Frontal cortex (tissue), 4 donors: ENCODE measurements at places on chromosomes 13 and 19.

DNA sequence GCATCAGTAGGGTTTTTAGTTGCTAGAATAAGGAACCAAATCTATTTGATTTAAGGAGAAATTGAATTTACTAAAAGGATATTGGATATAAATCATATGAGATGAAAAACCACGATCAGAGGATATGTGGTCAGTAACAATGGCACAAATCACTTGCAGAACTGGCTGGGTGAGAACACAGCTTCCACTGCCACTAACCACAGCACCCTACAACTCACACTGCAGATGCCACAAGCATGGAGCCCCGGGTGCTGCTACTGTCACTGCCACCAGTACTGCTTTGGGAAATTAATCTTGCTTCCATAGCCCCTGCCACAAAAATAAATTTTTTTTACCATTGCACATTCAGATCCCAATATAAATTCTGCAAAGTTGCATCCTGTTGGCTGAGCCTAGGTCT lies 40.6 kb upstream of the KLF12 start:
- no peak for DNase-seq

GRCh38 chr19:58315580-58315979 lies 10.4 kb downstream of the ERVK3-1 start:
- no peak for DNase-seq

DNA sequence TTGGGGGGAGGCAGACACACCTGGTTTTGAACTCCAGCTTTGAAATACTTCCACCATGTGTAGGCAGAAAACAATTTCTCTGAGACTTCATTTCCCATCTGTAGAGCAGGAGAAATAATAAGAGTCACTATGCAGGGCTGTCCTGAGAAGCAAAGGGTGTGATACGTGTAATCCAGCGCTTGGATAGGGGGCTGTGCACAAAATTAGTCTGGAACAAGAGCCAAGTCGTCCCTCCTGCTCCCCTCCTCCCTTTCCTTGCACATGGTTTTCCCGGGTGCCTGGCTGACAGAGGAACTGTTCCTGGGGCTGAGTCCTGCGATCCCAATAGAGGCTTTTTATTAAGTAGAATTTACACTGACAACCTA lies 29.6 kb upstream of the UBE2L5 start:
- DNase-seq: no peak

DNA sequence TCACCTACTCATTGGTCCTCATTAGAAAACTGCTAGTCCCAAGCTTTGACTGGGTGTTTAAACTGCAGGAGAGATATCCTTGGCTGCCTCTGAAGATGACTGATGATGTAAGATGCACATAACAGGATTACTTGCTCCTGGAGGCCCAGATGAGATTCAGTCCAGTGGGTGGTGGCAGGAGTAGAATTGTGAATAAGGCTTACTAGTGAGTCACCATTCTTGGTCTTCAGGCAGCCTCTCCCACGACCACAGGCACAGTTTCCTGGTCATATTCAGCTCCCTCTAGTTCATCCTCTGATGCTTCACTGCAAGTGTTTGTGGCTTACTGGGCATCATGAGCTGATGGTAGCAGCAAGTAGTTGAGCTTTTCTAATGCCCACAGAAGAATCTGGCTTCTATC lies 12.1 kb downstream of the SERTM1 start:
- no peak for DNase-seq

- DNase-seq: no peak
Observed at GRCh38 chr13:41179593-41180250, 14.6 kb downstream of the KBTBD7 start.

DNA sequence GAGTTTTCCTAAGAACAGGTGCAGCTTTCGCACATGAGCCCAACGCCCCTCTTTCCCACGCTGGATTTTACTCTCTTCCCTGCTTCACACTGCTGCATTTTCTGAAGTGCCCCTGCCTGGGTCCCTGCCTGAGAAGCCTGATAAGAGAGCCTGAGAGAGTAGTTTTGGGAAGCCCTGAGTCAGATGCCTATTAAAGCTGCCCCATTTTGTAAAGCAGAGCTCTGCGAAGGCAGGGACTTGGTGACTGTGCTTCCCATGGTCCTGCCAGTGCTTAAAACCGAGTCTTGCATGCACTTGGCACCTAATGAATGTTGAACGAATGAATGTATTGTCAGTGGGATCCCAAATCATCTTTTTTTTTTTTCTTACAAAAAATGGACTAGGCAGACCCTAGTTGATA lies 18.2 kb downstream of the FGF9 start:
- no peak for DNase-seq
